ENCODE measurements at places on chromosomes 12 and 14.

DNA sequence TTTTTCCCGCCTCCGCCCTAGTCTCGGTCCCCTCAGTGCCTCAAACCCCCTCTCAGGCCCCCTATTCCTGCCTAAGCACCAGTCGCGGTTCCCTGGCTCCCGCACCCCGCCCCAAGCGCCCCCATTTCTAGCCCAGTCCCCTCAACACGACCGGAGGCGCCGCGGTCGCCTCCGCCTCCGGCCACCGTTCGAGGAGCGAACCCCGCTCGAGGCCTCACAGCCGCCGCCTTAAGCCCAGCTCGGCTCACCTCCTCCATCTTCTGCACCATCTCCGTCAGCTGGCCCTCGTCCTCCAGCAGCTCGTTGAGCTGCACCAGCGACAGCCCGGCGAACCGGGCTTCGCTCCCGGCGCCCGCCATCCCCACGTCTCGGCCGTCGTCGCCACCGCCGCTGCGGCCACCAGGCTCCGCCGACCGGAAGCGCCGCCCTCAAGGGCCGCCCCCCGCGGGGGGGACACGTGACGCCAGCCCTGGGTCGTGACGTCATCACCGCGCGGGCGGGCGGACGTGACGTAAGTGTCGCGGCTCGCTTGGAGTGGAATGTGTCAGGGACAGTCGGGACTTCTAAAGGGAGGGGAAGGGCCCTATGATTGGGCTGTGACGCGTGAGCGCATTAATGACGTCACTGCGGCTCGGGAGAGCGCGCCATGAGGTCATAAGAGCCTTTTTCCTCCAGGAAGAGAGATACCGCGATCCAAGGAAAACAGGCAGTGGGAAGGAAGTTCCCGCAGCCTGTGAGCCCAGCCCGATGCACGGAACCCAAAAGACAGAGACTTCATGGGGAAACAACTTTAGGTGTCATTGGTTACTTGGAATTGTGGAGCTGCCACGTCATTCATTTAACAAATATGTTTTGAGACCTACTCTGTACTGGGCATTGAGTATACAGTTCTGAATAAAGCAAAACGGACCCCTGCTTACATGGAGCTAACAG, at the start of gene VPS37B:
Gene VPS37B (minus strand): TSS at position 421 of the 933 bp plus-strand sequence. CDS start 62 bp downstream, at position 359.
- peak; percentile 89 for DNase-seq

- peak; percentile 83 for DNase-seq
Observed at GRCh38 chr12:75953312-75953906, 78.2 kb downstream of the PHLDA1 start.

DNA sequence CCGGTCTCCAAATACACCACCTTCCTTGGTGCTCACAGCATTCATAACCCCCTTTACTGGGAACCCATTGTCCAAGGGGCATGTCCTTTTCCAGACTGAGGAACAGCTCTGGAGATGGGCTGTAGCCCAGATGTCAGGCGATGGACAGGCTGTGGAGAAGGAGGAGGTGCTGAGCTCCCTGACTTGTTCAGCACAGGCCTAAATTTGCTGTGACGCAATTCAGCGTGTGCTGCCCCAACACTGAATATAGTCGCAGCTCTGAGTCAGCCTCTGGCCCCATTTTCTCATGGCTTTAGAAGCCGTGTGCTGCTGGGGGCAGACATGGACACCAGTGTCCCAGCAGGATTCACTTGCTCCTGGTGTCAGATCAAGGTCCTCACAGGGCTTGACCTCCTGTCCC, 269.1 kb downstream of the EMP1 start:
- DNase-seq, result no peak

DNA sequence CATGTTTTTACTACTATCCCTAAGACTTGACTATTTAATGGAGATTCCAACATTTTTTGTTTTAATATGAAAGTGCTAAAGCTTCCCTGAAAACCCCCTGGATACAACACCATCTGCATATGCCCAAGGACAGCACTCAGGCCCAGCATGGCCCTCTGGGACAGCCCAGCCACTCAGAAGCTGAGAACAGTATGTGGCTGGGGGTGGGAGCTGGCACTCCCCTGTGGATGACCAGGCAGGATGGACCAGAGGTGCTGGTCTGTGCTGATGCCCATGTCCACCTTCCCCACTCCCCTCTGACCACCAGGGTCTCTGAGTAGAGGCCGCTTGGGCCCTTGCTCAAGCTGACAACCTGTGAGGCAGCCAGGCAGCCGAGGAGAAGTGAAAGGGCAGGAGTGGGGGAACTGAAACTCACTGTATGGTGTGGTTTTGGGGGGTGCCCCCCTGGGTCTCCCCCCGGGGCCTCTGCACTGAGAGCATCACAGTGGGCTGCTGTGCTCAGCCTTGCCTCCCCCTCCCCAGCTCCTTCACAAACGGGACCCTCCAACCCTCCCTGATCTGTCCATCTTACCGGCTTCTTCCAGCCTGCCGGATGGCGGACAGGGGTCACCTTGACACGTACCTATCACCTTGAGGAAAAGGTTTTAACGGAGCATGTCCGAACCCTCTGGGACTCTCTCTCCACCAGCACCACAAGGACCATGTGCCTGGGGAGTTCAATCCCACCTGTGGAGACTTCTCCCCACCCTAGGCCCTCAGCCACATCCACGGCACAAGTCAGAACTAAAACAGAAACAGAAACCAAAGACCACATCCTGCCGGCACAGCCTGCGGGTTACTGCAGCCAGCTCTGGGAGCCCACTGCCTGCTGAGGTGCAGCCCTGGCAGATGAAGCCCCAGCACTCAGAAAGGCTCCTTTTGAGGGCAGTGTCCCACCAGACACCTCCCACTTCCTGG, at the start of gene TMEM229B:
Gene TMEM229B (minus strand): TSS at position 785 of the 957 bp plus-strand sequence. CDS start 14,798 bp downstream, outside the sequence.
- peak; percentile 17 for DNase-seq

DNA sequence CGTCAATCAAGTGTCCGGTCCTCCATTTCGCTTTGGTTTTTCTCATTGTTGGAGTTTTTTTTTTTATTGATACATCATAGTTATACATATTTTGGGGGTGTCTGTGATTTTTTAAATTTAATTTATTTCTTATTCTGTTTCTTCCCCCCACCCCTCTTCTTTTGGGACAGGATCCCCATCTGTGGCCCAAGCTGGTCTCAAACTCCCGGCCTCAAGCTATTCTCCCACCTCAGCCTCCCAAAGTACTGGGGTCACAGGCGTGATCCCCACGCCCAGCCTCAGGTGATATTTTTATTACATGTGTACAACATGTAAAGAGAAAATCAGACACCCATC, 51.3 kb upstream of the ZFP36L1 start:
- DNase-seq, result no peak

- no peak for DNase-seq
Observed at GRCh38 chr12:52056801-52057637, 5.8 kb downstream of the NR4A1 start.

DNA sequence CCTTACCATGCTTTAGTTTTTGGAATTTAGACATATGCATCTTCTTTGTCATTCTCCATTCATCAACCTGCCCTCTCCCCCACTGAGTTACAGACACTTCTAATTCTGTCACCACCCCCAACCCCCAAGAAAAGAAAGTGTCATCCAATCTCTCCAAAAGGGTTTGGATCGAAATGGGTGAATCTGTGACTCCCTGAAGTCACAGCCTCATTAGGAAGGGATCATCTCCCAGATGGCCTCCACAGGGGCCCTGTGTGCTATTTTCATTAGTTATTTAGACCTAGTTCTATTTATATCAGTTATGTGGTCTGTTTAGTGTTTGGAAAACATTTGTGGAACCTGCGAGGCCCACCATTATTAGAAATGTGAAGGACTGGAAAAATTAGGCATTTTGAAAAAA, 191.0 kb upstream of the ATP2B1 start:
- DNase-seq, result no peak

- DNase-seq, result peak; percentile 80
Observed at GRCh38 chr12:9115731-9116559, at the start of gene A2M. Gene A2M, minus strand, starts transcription at chr12:9115919. Its CDS starts 70 bp downstream, at chr12:9115849.

GRCh38 chr12:25794571-25794970, 163.9 kb upstream of the RASSF8 start:
- no peak for DNase-seq

DNA sequence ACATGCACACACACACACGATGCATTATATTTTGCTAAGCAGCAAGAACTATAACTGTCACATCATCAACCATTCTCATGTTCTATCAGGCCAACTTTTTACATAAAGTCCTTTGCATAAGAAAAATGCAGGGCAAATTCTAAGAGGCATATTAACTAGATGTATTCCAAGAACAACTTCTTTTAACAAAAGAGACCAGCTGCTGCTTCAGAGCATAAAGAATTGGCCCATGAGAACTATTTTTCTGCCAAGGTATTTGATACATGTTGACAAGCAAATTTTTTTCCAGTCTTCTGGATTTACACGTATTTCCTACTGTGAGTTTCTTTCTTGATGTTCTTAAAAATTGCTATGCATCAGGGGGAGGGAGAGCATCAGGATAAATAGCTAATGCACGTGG, 27.2 kb downstream of the GLT8D2 start:
- no peak for DNase-seq

GRCh38 chr14:95522556-95522955, 6.1 kb upstream of the SYNE3 start:
- DNase-seq, result no peak

- no peak for DNase-seq
Observed at GRCh38 chr12:70989232-70989631, 68.7 kb upstream of the PTPRR start.

GRCh38 chr12:101697930-101698799, 725 bp downstream of the CHPT1 start:
- peak; percentile 48 for DNase-seq

DNA sequence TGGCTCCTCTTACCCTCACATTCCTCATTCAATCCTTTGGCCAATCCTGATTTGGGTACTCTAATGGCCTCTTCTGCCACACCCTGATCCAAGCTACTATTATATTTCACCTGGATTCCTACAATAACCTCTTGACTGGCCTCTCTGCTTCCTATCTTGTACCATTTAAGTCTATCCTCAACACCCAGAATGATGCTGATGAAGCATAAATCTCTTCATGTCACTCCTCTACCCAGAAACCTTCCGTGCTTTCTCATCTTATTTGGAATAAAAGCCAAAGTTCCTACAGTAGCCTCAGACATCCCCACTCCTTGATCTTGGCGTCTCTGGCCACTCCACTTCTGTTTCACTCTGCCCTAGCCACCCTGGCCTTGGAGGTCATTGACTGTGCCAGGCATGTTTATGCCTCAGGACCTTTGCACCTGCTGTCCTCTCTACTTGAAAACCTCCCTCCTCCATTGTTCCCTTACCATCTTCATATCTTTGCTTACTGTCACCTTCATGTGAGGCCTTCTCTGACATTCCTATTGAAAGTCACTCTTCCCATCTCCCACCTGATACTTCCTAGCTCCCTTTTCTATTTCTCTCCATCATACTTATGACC, 46.4 kb upstream of the NRXN3 start:
- no peak for DNase-seq

DNA sequence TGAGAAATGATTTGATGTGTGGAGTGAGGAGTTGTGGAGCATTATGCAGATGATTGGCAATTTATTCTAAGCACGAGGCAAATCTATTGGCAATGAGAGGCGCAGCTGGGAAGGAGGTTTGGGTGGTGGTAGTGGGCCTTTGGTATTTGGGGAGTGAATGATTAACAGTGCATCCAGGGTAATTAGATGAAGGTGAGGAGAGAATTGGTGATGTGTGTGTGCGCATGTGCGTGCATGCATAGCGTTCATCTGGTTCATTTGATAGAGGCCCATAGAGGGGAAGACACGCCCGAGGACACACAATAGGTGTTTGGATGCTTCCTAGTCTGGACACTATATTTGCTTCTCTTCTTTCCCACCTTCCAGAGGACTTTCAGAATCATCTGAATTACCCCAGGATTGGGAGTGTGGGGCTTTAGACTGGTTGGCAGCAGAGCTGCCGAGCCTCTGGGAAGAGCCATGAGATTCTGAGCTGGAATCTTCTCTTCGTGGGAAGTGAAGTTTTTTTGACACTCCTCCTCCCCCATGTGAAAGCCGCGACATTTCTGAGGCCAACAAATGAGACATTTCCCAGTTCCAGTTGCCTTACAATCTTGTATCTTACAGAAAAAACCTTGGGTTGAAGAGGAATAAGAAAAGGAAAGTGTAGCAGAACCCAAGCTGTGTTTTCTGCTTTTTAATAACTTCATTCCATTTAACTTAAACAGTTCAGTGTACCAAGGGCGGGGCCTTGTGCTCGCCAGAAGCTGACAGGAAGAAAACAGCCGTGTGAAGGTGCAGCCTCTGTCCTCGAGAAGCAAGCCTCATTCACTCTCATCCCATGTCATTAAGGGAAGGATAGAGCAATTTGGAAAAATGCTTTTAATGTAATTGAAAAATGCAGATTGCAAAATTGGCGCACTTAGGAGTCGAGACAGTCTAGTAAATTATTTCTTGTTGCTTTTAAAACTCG, 65.2 kb downstream of the SLC25A47 start:
- no peak for DNase-seq

- no peak for DNase-seq
Observed at GRCh38 chr14:105477660-105478397, 3.2 kb downstream of the CRIP2 start.

DNA sequence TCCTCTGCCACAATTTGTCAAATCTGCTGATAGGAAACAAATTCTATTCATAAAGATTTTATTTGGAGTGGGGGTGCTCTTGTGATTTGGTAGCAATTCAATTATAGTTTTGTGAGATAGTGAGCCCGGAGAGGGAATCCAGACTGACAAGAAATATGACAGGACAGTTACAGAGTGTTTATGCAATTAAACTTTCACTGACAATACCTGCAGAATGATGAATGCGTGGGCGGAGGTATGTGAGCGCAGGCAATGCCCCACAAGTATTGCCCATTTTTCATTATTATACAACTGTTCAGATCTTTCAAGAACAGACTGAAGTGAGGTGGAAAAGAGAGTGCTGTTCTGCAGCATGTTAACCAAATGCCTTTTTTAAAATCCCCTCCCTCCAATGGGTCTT, 259.0 kb downstream of the EGLN3 start:
- no peak for DNase-seq

- DNase-seq, result peak; percentile 1
Observed at GRCh38 chr12:82793751-82794281, 107.1 kb downstream of the TMTC2 start.

GRCh38 chr12:71266606-71267005, 108.8 kb upstream of the TSPAN8 start:
- no peak for DNase-seq

DNA sequence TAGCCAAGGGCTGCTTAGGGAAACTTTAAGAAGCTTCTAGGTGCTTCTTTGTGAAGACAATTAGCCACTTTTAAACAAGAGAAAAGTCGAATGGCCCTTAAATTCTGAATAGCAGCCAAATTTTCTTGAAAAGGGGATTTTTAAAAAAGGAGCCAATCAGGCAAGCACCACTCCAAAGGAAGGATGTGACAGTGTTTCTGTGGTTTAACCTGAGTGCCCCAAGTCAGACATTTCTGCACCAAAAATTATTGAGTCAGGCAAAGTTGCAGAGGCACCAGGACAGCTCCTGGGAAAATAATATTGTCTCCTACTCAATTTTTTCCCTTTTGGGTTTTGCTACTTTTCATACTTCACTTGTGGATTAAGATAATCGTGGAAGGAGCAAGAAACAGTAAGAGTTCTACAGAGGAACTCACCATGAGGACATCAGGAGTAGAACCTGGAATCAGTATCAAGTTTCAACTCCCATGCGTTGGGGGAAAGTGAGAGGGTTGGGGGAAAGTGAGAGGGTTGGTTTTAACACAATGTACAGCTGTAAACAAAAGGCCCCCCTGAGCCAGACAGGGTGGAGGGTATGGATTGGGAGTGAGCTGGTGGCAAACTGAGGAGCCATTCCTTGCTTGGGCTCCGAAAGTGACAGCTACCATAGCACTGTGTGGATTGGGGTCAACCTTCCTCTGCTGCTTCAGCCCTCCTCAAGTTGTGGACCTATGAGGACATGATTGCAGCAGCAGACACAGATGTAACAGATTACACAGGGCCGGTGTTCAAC, 90.8 kb downstream of the SLC38A1 start:
- DNase-seq, result no peak

- no peak for DNase-seq
Observed at GRCh38 chr12:24175284-24175683, 225.8 kb upstream of the SOX5 start.

- DNase-seq, result no peak
Observed at GRCh38 chr12:2693244-2693860, 101.4 kb upstream of the FKBP4 start.

All from mesenchymal stem cell (in vitro differentiated cells and primary cell).